ENCODE measurements at places on chromosomes 5 and 9.

GRCh38 chr5:173792781-173793547, 95.2 kb upstream of the CPEB4 start:
- no peak for DNase-seq

GRCh38 chr5:35922468-35922867, 16.0 kb downstream of the CAPSL start:
- DNase-seq, result no peak

- DNase-seq, result no peak
These were observed 26.2 kb upstream of the LMX1B start for GRCh38 chr9:126587187-126588185.

DNA sequence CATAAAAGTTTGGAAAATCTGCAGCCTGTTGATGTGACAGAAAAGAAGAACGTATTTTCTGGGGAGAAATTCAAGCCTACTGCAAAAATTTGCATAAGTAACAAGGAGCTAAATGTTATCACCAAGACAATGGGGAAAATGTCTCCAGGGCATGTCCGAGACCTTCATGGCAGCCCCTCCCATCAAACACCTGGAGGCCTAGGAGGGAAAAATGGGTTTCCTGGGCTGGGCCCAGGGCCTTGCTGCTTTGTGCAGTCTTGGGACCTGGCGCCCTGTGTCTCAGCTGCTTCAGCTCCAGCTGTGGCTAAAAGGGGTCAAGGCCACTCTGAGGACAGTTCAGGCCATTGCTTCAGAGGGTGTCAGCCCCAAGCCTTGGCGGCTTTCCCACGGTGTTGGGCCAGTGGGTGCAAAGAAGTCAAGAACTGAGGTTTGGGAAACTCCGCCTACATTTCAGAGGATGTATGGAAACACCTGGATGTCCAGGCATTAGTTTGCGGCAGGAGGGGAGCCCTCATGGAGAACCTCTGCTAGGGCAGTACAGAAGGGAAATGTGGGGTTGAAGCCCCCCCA, 13.1 kb downstream of the CERT1 start:
- no peak for DNase-seq

DNA sequence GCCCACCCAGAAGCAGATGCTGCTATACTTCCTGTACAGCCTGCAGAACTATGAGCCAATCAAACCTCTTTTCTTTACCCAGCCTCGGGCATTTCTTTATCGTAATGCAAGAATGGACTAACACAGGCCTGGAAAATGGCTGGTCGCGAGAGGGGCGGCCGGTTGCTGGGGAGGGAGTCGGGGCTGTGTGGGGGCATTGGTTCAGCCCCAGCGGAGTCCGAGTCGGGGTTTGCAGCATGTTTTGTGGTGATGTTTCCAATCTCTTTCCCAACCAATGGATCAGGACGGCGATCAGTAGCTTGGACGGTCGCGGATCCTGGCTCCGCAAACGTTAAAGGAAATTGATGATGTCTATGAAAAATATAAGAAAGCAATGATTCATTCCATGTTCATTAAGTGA, 18.7 kb upstream of the IL31RA start:
- DNase-seq, result no peak

DNA sequence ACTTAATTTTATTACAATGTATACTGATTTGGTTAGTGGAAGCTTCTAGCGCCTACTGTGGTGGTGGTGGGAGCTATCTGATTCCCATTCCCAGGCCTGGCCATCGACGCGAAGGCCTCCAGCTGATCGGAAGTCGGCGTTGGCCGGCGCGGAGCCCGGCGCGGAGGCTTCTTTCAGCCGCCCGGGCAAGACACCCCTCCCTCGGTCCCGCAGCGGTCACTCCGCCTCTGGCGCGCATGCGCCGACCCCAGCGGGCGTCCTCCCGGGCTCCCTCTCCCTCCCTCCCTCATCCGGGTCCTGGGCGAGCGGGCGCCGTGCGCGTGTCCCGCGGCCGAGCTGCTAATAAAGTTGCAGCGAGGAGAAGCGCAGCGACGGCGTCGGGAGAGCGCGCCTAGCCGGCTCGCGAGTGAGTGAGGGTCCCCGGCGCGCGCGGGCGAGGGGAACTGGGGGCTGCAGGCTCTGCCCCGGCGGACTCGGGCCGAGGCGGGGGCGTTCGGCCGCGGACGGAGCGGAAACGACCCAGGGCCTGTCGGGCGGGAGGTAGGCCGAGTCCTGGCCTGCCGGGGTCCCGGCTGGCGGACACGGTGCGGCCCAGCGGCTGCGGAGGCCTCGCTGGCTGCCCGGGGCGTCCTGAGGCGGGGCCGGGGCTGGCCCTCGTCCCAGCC, at the start of gene SMAD5:
TSS of gene SMAD5 (plus strand) at position 289 of the 665 bp plus-strand sequence. CDS start 20,916 bp downstream, outside the sequence.
- DNase-seq, result peak; percentile 57

GRCh38 chr9:34987160-34987901, 2.2 kb upstream of the DNAJB5 start:
- no peak for DNase-seq

- DNase-seq, result no peak
These were observed 100.4 kb downstream of the LURAP1L start for GRCh38 chr9:12875191-12875590.

GRCh38 chr5:170773024-170773985, 10.2 kb upstream of the GABRP start:
- DNase-seq, result no peak

- DNase-seq, result no peak
These were observed 17.2 kb downstream of the FAM163B start for GRCh38 chr9:133591985-133592384.

GRCh38 chr9:130480673-130481072, 35.9 kb downstream of the ASS1 start:
- no peak for DNase-seq

DNA sequence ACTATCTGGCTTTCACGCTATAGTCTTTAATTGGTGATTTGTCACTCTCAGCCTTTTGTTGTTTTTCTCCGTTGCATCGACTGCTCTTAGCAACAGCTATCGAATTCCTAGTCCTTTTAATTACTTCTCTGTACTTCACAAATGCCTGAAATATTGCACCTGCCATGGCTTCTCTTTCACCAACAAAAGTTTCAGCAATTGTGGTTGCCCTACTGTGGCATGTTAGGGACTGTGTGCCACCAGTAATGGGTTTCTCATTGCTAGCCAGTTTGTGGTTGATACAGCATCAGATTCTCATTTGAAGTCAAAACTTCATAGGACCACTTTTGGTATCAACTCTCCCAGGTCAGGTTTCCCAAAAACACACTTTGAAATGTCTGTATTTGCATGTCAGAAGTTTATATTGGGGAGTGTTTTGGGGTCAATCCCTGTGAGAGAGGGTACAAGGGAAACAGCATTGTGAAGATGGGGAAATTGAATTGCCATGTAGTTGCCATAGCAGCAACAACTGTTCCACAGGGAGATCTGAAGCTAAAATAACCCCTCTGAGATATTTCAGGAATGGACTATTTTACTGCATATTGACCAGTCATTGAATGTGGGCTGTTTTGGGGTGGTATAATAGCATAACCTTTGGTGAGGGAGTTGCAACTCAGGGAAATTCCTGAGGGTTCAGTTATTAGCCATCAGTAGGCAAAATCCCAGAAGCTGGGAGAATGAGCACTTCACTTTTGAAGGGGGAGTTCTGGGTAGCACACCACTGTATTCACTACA, 99.2 kb downstream of the WDR70 start:
- DNase-seq, result no peak

DNA sequence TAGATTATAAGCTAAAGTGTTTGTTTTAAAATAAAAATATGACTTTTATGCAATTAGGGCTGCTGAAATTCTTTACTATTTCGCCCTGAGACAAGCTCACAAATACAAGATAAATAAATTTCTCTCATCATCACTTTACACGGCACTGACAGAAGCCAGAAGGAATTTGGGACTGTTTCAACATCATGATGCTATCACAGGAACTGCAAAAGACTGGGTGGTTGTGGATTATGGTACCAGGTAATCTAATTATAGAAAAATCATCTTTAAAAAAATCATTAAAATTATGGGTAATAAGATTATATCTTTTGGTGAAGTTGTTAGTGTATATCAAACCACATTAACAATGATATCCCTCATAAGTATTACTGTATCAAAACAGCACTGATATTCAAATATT, 95.0 kb downstream of the MAN2A1 start:
- no peak for DNase-seq

DNA sequence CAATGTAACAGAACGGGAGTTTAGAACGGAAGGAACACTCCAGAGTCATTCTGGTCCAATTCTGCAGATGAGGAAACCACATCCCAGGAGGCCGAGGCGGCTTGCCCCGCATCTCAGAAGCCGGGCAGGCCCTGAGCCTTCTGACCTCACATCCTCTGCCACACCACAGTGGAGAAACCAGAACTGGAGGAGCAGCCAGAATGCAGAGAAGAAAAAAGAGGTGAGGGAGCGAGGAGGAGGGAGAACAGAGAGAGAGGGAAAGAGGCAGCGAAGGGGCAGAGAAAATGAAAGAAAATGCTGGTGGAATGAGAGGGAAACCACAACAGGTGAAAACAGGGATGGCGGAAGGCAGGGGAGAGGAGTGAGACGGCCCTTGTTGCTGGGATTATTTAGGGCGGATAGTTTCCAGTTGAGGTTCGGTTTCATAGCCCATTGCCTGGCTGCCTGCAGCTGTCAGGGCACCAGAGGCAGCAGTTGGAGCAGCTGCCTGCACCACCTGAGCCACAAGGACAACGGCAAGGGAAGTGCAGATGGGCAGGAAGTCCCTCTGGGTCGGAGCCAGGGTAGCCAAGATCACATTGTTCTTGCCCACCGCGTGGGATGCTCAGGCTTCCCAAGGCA, at the start of gene HMHB1:
TSS of gene HMHB1 (plus strand) at position 77 of the 621 bp plus-strand sequence.
- no peak for DNase-seq

GRCh38 chr5:21644032-21644431, 1209.1 kb downstream of the CDH12 start:
- DNase-seq, result no peak

GRCh38 chr5:33166522-33166921, 274.2 kb upstream of the TARS1 start:
- DNase-seq, result no peak

DNA sequence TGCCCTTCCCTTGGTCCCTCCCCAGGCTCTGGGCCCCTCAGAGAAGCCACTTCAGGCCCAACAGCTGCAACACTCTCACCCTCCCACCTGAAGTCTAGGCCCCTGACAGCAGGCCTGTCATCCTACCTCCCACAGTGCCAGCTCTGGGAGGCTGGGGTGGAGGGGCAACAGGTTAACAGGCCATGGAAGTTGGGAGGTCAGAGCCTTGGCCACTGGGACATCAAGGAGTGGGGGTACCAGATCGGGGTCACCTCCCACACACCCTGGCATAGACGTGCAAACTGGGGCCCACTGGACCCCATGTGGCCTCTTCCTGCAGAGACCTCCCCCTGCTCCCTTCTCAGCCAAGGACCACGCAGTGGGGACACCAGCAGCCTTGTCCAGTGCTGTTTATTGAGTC, 2.8 kb downstream of the SSNA1 start:
- no peak for DNase-seq

DNA sequence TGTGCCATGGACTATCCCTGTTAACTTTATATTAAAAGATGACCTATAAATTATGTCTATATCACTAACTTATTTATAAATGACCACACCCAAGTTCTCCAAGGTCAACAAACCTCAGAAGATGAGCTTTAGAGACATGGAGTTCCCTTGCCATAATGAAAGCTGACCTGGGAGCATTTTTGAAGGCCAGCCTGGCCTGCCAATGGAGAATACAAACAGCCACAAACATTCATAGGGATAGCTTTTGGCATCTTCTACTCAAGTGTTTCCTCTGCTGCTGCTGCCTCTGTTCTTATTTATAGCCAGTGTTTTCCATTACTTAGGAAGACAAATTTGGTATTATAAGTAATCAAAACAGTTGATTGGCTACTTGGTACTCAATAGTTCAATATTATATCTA, 117.3 kb upstream of the ADAMTS19 start:
- no peak for DNase-seq

DNA sequence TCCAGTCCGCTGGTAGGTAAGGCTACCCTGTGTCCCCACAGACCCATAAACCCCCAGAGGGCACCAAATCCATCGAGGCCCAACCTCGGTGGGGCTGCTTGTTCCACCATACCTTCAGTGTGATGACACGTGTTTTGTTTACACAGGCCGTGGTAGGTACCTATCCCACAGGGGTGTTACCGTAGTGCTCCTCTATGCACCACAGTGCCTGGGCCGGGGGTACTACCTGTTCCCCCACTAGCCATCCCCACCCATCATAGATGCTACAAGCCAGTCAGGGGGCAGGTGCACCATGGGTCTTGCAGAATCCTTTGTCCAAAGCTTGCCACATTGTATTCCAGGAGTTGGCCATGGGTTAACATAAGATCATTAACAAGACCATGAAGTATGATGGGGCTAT, 796.2 kb downstream of the EFNA5 start:
- no peak for DNase-seq

DNA sequence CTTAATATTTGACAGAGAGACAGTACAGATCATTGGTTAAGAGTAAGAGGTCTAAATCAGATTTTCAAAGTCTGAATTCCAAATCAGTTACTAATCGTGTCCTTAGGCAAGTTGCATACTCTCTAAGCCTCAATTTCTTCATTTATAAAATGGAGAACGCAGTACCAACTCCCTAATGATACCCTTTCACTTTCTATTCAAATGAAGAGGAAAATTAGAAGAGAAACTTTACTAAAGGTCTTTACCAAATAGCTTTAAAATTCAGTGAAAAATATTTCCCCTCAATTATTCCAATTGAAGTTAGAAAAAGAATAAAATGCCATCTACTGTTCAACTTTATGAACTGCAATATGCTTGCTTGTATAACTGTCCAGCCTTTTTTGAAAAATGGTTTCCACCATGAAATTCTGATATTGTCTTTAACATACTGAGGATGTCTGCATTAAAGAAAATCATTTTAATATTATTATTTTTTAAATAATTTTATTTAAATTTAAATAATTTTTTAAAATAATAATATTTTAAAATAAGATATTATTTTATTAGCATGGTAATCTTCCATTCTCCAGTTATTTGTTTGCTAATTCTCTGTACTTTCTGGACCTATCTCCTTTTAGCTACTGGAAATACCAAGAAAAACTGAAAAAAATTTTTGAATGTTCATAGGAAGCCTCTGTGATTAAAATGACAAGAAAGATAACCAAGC, 36.0 kb downstream of the POC5 start:
- DNase-seq, result no peak
